ENCODE measurements at places on chromosomes 12 and 14. TPM values are rescaled to one million over a fixed set of nuclear protein-coding genes. Genes with fewer than 3 reads are reported as not detected.

The A2M gene
- total RNA-seq: not detected

The OASL gene
- total RNA-seq: 7.6 TPM

The ESRRB gene
- not detected for total RNA-seq

The NTF3 gene
- total RNA-seq: not detected

The GARIN6 gene
- not detected for total RNA-seq

GRCh38 chr14:24399999-24400718 is 1.4 kb downstream of the NYNRIN start:
- DNase-seq: no peak

- peak; percentile 78 for DNase-seq
Observed at GRCh38 chr14:40188006-40188405, 755.8 kb upstream of the FBXO33 start.

DNA sequence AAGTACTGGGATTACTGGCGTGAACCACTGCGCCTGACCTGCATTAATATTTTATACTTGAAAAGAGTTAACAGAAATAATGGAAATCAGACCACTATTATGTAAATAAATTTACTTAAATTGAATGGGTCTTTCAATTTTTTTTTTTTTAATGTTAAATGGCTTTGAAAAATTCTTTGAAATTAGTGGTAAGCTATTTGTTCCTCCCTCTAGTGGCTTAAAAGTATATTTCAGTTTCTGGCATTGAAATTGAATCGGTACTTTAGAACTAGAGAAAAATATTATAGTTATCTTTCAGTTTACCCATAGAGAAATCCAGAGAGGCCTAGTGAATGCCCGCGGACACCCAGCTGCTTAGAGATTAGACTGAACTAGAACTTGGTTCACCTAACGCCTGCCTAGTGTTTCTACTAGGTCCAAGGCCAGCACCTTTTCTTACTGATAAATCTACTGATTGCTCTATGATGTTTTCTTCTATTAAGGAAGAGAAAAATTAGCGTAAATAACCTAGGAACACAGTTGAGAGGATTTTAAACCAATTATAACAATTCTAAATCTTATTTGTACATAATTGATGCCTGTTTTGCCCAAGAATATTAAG is 106.5 kb downstream of the EML1 start:
- peak; percentile 66 for DNase-seq

DNA sequence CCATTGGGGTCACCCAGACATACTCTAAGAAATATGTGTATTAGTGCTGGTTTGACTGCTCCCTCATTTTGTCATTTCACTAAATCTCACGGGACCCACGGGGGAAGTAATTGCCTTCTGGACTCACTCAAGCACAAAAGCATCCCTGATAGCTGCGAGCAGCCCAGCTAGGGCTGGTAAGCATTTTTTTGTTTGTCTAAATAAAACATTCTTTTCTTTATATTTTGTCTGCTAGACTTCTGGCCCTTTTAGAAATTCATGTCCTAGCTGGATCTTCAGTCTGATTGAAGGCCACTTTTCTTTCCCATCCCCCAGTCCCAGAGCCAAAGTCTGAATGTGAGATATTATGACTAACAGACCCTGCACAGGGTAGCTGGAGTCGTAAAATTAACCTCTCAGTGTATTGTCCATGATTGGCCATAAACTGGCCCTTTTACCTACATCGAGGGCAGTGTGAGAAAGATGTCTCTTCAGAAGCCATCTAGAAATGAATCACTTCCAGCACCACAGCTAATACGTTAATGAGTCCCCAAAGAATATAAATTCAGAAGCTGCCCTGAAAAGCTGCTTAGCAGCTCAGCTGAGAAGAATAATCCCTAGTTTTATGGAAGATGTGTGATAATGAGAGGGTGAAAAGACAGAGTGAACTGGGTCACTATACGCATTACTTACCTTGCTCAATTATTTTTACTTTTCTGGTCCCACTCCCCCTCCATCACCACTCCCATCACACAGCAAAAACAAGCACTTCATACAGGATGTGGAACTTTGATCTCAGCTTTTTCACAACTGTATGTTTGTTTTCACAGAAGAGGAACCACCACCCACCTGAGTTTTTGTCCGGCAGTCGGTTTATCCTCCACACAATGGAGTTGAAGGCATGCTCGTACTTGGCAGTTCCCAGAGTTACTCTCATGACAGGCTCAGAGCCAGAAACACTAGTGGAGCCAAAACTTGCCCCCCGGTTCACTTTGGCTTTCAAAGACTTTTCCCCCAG is 55.6 kb upstream of the GTF2A1 start:
- peak; percentile 52 for DNase-seq

GRCh38 chr14:106790189-106791036 is 1264.0 kb downstream of the TMEM121 start:
- peak; percentile 36 for DNase-seq

GRCh38 chr12:25745281-25745680 is 192.2 kb upstream of the LMNTD1 start:
- no peak for DNase-seq

- peak; percentile 61 for DNase-seq
Observed at GRCh38 chr14:74978416-74978947, 23.1 kb upstream of the PGF start.

DNA sequence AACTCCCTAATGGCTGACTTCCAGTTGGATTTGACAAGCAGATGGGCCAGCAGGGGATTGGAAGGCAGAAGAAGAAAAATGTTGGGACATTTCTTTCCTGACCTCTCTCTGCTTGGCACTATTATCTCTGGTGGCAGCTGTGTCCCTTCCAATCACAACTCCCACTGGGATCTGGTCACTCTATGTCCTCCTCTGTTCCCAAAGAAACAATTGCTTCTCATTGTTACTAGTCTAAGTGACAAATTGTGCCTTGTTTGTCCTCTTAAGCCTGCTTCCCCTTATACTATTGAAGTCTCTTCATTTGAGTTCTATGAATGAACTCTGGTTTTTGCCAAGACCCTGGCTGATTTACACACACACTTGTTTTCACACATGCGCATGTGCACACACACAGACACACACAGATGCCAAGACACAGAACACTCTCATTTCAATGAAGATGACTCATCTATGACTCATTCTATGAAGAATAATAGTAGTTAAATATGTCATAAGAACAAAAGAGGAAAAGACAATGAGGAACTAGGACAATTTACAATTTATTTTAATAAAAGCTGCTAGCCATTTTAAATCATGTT is 83.0 kb upstream of the FAR2 start:
- peak; percentile 75 for DNase-seq

- DNase-seq: no peak
Observed at GRCh38 chr14:50312734-50313054, 570 bp downstream of the DMAC2L start.

- DNase-seq: no peak
Observed at GRCh38 chr12:65084579-65084978, 36.5 kb downstream of the WIF1 start.

- no peak for DNase-seq
Observed at GRCh38 chr12:2276288-2277033, 223.7 kb downstream of the CACNA1C start.

- no peak for DNase-seq
Observed at GRCh38 chr12:52861511-52861910, 12.7 kb upstream of the KRT78 start.

DNA sequence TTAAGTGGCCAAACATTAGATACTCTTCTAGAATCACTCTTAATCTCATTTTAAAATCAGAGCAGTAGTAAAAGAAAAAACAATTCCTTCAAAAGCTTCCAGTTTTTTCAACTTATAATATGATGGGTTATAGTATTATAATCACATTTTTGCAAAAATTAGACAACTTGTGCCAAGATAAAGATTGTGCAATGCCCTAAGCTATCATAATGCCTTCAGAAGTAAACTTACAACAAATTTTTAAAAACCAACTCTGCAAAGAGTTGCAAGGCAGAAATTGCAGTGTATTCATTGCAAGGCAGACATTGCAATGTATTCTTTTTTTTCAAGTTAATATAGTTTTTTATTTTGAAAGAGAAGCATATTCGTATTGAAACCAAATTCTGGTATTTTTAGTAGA is 47.2 kb upstream of the KITLG start:
- no peak for DNase-seq

DNA sequence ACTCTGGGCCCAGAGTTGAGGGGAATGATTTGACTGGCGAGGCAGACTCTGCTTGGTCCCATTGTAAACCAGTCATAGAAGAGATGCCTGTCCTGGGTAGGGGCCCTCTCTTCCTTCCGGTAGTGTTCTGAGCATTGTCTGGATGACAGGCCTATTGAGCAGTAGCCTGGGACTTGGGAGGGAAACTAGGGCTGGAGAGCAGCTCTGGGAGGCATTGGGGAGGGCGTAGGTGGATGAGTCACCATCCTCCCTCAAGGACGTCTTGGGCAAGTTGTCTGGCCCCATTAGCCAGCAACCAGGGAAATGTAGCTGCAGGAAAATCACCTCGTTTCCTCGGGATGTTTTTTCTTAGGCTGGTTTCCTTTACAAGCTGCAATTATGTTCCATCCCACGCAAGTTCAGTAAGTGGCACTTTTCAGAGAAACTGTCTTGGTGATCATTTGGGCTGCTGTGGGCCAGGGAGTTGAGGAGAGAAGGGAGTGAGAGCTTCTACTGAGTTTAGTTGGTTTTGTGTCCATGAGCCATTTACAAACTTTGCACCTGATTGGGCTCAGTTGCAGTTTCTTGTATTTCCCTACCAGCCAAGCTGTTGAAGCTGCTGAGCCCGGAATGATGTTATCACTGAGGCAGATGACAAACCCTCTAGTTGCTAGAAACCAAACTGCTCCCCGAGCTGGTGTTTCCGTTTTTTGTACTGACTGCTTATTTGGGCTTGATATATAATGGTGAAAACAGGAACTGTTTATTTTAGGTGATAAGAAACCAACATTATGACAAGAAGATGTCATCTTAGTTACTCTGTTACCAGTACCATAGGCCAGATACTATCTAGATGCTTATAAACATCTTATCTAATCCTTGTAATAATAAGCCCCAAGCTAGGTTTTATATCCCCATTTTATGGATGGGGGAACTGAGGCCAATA is 147.6 kb downstream of the CHST11 start:
- DNase-seq: peak; percentile 92

DNA sequence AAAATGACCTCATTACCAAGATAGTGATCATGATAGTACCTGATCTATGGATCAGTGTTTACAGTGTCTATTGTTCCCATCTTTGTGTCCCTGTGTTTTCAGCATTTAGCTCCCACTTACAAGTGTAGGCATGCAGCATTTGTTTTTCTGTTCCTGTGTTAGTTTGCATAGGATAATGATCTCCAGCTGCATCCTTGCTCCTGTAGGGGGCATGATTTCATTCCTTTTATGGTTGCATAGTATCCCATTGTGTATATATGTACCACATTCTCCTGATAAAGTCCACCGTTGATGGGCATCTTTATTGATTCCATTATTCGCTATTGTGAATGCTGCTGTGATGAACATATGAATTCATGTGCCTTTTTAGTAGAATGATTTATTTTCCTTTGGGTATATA is 215.4 kb upstream of the NAV3 start:
- peak; percentile 33 for DNase-seq

DNA sequence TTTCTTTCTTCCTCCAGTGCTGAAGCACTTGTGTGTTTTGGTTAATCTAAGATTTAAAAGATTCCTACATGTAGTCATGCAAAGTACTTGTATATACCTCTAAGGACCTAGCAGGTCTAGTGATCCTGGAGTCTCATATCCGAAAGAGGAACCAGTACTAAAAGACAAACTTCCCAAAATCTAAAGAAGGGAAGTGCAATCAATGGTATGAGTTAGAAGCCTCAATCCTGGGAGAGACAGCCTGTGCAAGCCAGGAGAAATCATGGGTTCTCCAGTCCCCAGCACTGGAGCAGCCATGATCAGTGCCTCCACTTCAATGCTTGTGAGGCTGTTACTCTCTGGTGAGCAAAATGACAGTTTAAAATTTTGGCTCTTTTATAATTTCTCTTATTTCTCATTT is 277.4 kb downstream of the DAD1 start:
- no peak for DNase-seq

DNA sequence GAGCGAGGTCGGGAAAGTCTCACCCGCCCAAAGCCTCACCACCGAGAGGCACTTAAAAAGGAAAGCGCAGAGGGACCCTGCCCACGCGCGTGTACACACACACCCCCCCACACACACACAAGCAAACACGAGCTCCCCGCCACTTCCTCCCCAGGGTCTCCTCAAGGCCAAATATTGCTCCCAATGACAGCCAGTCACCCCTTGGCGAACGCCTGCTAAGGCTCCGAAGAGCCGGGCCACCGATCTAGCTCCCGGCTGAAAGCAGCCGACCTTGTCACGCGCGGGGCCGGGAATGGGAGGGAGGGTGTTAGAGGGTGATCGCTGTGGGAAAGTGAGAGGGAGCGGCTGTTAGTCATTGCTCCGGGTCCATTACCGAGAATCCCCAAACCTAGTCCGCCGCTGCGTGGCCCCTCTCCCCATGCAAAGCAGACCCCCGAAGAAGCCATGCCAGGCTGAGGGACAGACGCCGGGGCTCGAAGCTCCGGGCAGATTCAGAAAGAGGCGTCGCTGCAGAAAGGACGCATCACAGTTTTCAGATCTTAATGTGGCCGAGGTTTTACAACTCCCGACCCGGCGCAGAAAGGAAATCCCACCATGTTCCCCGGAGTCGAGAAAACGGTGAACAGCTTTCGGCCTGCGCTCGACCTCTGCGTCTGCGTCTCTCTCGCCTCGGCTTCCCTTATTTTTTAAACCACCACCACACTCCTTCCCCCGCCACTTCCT is 2.6 kb downstream of the BMP4 start:
- DNase-seq: peak; percentile 60

DNA sequence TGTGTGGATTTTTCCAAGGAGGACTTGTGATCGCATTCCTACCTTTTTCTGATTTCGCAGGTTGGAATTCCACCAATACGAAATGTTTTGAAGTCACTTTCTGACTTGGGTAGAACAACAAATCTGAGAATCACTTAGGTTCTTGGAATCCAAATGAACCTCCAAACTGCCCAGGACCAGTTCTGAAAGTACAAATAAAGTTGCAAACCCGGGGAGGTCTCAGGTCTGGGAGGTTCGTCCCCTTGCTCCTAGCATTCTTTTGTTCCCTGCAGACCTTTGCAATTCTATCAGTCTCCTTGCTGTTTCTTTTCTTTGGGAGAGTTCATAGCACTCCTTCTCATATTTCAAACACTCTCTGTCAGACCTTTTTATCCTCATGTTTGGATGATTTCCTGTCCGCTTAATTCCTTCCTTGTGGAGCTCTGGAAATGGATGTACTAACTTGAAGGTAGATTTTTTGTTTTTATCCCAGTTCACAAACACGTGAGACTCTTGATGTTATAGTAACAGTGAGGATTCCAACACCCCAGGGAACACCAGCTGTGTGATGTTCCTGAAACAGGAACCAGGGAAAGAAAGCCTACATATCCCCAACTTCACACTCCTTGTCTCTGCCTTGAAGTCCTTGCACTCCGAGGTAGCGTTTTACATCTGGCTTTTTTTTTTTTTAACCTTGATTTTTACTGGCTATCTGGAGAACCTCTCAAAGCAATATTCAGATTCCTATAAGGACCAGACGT is 70.6 kb downstream of the TMEM132C start:
- no peak for DNase-seq

GRCh38 chr14:90508536-90509254 is 111.9 kb downstream of the CALM1 start:
- peak; percentile 70 for DNase-seq

DNA sequence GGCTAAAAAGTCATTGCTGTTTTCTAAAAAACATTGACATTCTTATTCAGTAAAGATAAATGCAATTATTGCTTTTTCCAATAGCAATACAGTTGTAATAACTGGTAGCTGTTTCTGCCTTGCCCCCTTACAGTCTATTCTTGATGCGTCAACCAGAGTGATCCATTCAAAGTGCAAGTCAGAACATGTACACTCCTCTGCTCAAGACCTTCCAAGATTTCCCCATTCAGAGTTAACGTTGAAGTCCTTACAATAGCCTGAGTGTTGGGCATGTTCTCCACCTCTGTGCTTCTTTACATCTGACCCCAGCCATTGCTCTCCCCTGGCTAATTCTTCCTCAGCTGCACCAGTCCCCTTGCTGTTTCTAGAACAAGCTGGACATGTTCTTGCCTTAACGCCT is 24.3 kb downstream of the VRK1 start:
- no peak for DNase-seq

Data from PC-3 (cell line).